AG09319 (cell line): ENCODE measurements at places on chromosomes 2 and 18.

GRCh38 chr2:45578056-45578843 is 32.8 kb downstream of the SRBD1 start:
- DNase-seq = no peak

DNA sequence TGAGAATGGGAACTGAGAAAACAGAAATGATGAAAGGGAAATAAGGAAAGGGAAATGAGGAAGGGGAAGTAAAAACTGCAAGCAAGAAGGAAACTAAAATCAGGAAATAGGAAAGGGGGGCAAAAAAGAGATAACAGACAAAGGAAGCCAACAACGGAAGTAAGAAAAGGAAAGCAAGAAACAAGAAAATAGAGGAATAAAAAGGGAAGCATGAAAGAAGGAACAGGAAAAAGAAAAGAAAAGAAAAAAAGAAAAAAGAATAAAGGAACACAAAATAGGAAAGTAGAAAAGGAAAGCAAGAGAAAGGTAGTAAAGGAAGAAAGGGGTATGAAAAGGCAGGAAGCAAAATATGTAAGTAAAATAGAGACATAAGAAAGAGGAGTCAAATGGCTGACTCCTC is 241.2 kb upstream of the NCKAP5 start:
- no peak for DNase-seq

GRCh38 chr18:72995558-72995957 is 127.8 kb upstream of the NETO1 start:
- no peak for DNase-seq

GRCh38 chr2:232361646-232362045 is 16.9 kb upstream of the ALPP start:
- DNase-seq = no peak

GRCh38 chr2:222130855-222131254 is 167.9 kb downstream of the PAX3 start:
- DNase-seq = no peak

GRCh38 chr2:172084645-172085459 is 455 bp upstream of the DLX1 start:
- peak; percentile 95 for DNase-seq

DNA sequence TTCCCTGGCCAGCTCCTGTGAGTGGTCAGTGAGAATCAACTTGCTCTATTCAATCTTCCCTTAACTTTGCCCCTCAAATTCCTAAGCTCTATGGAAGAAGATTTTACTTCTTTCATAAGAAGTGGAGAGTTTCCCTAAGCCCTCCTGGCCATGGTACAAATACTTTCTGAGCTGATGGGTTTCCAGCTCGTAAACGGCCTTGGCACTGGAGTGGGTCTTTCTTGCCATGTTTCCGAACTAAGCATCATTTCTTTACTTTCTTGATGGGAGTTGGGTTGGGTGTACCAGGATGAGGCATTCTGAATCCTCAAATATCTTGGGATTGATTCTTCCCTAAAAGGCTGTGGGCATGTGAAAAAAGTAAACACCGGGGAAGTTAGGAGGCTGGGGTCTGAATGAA is 72.5 kb downstream of the ACKR3 start:
- no peak for DNase-seq

DNA sequence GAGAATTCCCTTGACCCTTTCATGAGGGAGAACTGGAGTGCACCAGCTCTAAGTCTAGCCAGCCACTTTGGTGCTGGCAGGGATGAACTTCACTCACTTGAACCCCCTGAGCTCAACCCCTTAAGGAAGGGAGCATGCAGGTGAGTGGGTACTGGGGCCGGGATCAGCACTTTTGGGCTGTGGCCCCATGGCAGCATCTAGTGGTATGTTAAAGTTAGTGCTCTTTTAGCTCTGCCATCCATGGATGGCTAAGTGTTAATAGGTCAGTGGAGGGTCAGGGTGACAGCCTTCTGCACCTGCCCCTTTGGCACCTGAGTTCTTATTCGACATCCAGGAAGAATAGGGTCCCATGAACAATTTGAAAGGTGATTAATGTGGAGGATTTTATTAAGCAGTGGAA is 689.0 kb upstream of the FSHR start:
- no peak for DNase-seq

DNA sequence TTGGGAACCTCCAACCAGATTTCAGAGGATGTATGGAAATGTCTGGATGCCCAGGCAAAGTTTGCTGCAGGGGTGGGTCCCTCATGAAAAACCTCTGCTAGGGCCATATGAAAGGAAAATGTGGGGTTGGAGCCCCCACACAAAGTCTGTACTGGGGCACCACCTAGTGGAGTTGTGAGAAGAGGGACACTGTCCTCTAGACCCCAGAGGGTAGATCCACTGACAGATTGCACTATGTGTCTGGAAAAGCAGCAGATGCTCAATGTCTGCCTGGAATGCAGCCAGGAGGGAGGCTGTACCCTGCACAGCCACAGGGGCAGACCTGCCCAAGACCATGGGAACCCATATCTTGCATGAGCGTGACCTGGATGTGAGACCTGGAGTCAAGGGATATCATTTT is 573.7 kb upstream of the NXPH2 start:
- no peak for DNase-seq

DNA sequence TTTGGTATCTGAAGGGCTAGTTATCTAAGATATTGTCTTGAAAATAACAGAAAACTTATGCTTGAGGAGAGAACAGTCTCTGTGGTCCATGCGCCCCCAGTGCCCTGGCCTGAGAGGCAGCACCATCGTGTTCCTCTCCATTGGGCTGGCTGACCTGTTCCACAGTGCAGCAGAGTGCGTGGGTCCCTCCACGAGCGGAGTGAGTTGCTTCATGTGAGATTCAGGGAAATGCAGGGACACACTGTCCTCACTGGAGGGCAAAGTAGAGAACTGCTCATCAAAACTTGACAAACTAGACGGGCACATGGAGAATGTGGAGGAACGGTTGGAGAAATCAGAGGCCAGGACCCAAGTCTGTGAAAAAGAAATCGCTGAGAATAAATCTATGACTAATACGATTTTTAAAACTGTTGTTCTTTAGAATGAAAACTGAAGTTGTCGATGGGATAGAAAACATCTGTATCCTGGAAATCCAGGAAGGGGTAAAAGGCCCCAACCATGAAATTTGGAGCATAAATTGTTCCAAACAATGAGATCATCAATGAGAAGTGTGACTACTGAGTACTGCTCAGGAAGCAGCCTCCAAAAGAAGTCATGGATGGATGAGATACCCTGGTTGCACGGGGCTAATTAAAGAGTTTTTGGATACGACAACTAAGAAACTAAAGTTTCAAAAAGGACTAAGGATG is 58.1 kb downstream of the REV1 start:
- DNase-seq = peak; percentile 15

DNA sequence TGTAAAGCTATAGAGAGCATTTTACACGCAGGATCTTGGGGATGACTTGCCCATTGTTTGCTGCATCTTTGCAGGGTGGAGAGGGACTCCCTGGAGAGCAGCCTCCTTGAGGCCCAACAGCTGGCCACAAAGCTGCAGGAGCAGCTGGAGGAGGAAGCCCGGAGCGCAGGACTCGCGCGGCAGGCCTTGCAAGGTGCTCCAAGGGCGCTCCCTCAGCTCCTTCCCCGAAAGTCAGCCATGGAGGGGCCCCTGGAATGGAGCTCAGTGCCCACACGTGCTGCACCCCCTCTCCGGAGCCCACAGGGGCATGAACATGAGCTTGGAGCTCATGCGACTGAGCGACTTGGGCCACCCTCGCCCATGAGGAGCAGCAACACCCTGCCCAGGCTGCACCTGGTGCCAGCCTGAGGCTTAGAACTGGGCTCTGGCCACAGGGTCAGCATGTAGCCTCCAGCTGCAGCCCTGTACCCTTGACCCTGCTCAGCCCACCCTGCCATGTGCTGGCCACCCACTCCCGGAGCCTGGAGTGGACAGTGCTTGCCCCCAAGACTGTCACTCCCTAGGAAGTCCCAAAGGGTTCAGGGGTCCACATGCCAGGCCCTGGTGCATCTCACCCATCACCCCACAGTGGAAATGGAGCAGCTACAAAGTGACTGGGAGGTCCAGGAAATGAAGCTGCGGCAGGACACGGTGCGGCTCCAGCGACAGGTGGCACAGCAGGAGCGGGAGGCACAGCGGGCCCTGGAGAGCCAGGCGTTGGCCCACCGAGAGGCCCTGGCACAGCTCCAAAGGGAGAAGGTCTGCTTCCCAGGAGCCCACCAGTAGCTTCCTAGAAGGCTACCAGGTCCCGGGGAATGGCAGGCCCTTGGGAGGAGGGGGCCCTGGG is 43.0 kb downstream of the CROCC2 start:
- no peak for DNase-seq

- DNase-seq = no peak
Observed at GRCh38 chr2:174597009-174597344, 627 bp downstream of the WIPF1 start.

GRCh38 chr2:8861797-8862196 is 24.4 kb upstream of the KIDINS220 start:
- DNase-seq = no peak

- no peak for DNase-seq
Observed at GRCh38 chr2:138767101-138767500, 13.1 kb downstream of the NXPH2 start.

DNA sequence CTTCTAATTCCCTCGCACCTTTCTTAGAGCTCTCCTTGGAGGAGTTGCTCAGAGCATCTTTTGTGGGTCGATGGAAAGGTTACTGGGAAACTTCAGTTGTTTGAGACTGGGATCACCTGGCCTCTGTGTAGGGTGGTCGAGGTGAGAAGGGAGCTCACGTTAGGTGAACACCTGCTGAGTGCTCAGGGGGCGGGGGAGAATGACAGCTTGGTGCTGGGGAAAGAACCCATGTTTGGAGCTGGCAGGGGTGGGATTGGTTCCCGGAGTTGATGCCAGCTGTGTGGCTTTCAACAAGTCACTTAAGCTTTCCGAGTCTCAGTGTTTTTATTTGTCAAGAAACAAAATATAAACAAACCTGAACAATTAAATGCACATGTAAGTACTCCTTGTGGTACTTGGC is 122.3 kb downstream of the GLI2 start:
- DNase-seq = no peak

DNA sequence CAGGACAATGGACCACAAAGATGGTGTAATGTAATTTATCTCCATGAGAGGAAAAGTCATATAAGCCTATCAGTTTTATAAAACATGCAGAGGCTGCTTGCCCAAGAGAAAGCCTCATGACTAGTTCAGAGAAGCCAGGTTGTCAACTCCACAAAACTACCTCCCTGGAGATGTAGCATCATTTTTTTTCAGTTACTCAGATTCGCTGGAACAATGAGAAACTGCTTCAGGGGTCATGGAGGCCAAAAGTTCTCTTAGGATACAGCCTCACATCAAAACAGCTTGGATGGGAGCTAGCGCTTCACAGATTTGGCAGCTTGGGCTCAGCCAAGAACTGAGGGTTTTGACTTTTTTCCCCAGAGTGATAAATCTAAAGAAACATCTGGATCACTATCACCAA is 263.5 kb downstream of the INSIG2 start:
- no peak for DNase-seq

GRCh38 chr2:225452677-225453076 is 53.2 kb downstream of the NYAP2 start:
- DNase-seq = no peak

DNA sequence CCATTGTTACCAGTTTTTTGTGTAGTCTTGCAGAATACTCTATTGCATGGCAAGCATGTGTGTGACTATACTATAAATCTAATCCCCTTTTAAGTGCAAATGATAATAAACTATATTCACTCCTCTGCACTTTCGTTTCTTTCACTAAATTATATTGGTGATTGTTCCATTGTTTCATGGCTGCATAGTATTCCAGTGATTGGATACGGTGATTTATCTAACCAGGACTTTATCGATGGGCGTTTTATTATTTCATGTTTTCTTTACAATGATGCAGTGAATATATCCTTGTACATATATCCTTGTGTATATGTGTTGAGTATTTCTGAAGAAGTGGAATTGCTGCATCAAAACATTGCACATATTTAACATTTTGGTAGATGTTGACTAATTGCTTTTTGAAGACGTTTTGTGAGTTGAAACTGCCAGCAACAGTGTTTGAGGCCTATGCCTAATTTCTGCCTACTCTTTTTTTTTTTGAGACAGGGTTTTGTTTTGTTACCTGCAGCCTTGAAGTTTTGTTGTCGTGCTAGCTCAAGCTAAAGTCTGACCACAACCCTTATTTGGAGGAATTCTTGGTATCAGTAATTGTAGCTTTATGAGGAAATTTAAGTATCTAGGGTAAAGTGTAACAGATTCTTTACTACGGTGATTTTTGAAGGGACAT is 2.7 kb downstream of the MIB1 start:
- no peak for DNase-seq
